Natural killer cell treated with Interleukin-12 subunit alpha and Interleukin-12 subunit beta and Interleukin-15 and Interleukin-18, amount 100 ng/mL, for 72 hours (primary cell): ENCODE measurements at places on chromosomes 7 and 10.

DNA sequence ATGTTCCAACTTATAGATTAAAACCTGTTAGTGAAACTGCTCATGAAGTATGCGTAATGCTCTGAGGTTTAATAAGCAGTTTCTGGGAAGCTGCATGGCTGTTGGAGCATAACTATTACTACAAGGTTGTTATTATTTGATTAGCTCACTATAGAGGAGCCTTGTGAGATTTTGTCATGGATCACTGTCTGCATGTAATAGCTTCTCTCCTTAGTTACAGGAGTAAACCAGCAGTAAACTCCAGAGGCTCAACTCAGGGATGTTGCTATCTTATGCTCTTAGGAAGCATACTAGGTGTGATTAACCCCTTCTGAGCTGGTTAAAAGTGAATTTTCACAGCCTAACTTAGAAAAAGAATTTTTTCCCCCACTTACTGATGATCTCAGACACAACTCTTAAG is 63.6 kb upstream of the IFRD1 start:
- DNase-seq: no peak

DNA sequence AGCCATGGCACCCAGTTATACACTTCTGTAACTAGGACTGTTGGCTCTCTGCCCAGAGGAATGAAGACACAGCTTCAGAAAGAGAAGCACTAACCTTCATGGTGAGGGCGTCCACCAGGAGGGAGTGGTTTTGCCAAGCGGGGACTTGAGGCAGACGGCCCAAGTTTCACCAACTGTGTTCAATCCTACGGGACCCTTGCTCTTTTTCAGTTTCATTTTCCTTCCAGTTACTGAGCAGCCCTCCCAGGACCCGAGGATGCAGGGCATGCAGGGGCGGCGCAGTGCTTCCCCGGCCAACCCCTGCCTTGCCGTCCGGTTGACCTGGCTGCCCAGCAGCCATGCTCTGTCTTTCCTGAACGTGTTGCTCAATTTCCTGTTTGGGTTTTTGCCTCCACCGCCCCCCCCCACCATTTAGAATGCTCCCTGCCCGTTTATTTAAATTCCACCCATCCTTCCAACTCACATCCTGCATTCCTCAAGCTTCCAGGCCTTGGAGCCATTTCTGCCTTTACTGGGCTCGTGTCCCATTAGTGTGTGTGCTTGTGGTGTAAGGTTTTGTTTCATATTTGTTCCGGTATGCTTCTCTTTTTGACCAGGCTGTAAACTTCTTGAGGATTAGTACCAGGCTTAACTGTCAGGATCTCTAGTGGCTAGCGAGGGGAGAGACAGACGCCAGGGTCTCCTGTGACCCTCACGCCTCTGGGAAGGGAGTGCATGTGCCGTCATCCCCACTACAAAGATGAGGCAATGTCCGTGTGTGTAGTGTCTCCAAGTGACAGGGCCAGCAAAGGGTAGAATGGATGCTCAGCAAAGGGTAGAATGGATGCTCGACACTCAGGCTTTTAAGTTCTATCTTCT is 31.6 kb downstream of the IL15RA start:
- DNase-seq: peak; percentile 60

DNA sequence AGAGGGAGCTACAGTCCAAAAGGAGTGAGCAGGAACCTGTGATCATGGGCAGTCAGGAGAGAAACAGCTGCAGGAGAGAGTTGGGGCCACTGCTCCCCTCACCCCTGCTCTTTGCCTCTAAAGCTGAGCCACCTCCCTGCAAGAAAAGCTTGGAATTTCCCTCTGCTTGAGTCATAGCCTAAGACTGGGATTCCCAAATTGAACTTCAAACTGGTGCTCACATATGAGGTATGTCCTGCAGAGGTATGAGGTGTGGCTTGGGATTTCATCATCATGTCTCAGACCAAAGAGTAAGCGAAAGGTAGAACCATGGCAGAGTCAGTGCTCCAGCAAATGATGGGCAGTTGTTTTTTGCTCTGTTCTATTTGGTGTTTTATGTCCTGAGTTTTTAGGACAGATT is 237.1 kb upstream of the NRP1 start:
- DNase-seq: no peak

DNA sequence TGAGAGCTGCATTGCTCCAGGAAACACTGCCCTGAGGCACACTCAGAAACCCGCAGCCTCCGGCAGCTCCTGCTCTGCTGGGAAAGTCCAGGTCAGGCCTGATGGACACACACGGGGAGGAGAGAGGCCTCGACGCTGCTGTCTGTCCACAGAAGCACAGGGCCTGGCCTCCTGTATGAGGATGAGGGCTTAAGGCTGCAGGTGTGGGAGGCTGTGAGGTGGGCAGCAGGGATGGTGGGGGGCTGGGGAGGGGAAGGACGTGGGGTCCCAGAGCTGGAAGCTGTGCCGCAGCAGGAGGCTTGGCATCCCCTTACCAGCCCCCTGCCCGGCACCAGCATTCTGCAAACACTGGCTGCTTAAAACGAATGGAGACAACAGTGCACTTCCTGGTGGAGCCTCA is 186.2 kb downstream of the DNAJB6 start:
- DNase-seq: no peak

GRCh38 chr7:105015390-105015965 is 1.5 kb downstream of the KMT2E start:
- DNase-seq: no peak

DNA sequence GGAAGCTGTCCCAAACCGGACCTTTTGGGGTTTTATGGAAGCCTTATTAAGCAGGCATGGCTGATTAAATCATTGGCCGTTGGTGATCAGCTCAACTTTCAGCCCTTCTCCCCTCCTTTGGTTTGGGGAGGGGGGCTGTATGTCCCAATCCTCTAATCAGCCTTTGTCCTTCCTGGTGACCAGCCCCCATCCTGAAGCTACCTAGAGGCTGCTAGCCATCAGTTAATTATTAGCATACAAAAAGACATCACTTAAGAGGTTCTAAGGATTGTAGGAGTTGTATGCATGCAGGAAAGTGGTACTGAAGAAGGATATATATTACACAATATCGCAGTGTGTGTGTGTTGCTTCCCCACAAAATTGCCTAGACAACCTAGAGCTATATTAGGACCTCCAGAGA is 553.3 kb upstream of the FZD8 start:
- DNase-seq: no peak

DNA sequence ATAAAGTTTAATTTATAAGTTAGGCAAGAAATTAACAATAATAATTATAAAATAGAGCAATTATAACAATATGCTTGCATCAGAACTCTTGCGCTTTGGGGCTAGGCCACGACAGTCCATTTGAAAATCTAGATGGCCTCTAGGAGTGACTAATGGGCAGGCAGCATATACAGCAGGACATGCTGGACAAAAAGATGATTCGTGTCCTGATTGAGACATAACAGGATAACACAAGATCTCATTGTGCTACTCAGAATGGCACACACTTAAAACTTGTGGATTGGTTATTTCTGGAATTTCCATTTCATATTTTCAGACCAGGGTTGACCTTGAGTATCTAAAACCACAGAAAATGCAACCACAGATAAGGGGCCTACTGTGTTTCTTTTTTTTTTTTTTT is 27.5 kb downstream of the CTNNA3 start:
- DNase-seq: no peak

- DNase-seq: no peak
These were observed 28.5 kb downstream of the EPC1 start for GRCh38 chr10:32318476-32318896.

- DNase-seq: no peak
These were observed 199.9 kb upstream of the KLF14 start for GRCh38 chr7:130933919-130934318.

DNA sequence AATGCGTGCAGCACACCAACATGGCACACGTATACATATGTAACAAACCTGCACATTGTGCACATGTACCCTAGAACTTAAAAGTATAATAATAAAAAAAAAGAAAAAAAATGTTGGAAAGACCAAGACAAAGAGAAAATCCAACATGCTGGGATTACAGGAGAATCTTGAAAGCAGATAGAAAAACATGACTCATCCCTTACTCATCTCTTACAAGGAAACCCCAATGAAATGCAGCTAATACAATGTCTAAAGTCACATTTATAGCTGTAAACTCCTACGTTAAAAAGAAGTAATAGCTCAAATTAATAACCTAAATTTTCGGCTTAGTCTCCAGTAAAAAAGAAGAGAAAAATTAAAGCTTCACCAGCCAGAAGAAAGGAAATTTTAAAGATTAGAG is 47.5 kb upstream of the DGKB start:
- no peak for DNase-seq

DNA sequence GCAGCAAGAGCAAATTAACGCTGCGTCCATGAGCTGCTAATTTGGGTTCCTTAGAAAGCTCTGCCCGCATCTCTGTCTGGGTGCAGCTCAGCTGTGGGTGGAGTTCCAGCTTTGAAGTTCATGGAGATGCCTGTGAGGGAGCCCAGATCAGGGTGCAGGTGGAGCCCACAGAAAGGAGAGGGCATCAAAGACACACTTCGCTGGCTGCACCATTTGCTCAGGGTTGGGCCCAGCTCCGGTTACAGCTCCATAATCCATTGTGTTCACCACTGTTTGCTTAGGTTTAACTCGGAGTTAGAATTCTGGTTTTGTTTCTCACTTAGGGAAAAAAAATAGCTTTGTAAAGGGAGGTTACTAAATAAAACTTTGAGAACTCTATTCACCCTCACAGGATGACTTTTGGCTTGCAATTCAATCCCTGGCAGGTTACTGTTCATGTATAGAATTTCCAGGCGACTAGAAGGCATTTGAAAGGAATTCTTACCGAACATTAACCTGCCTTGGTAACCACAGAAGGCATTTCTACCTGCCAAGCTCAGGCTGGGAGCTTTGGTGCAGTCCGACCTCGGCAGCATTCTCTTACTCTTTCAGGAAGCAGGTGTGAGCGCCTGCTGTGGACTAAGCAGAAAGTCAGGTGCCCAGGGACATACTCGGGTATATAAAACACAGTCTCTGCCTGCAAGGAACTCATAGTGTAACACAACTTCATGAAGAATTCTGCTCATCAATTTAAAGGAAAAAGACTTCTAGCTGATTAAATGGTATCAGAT is 179.5 kb upstream of the RNF32 start:
- no peak for DNase-seq

- no peak for DNase-seq
These were observed 10.1 kb downstream of the ACTR1A start for GRCh38 chr10:102492344-102492939.

GRCh38 chr7:154388412-154388811 is 336.2 kb downstream of the DPP6 start:
- no peak for DNase-seq
